ENCODE measurements at places on chromosomes 16 and 17.
A peak's percentile ranks its signal among the peaks of the same experiment; 100 is the strongest.

- DNase-seq, result no peak
Measured at GRCh38 chr16:87174061-87174460, 143.1 kb downstream of the C16orf95 start.

DNA sequence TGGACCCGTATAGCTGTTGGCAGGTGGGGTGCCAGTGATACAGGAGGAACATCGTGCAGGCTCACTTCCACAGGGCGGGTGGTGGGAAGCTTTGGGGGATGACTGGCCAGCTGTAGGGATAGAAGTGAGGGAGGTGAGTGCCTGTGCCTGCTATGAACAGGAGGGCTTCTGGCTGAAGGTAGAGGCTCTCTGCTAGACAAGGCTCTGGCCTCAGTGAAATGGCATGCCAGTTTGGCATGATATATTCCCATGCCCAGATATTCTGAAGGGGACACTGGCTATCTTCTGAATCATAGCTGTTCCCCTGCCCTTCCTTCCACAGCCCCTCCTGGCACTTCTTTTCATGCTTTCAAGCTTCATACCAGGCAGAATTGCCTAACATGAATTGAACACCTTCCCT lies 19.1 kb downstream of the PHAF1 start:
- DNase-seq, result no peak

DNA sequence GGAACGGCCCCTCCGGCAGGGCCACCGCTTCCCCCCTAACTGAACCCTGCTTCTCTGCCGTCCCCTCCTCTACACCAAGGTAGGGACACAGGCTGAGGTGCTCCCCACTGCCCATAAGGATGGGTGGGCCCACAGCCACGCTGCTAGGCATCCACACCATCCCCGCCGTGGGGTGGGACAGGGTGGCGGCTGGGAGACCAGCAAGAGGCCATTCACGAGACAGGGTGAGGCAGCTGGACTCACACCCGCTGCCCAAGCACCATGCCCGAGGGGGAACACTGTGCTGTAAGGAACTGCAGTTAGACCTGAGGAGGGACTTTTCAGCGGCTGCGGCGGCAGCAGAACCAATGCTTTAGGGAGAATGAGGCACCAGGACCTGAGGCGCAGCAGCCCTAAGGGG lies 47.5 kb upstream of the RRN3 start:
- DNase-seq, result no peak

DNA sequence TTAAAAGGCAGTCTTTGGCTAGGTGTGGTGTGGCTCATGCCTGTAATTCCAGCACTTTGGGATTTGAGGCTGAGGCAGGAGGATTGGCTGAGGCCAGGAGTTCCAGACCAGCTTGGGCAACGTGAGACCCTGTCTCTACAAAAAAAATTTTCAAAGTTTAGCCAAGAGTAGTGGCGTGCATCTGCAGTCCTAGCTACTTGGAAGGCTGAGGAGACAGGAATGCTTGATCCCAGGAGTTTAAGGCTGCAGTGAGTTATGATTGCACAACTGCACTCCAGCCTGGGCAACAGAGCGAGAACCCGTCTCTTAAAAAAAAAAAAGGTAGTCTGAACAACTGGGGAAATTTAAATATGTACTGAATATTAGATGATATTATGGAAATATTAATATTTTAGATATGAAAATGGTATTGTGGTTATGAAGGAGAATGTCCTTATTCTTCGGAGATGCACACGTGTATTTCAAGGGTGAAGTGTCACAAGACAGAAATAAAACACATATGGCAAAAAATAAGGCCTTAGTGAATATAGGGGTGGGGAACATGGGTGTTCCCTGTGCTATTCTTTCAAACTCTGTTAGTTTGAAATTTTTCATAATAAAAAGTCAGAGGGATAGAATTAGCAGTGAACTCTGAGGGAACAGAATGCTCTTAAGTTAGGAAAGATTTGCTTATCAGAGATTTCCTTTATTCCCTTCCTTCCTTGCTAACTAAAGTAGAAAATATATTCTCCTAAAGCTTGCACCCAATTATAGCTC lies 144.7 kb downstream of the CDK5R1 start:
- DNase-seq, result no peak

DNA sequence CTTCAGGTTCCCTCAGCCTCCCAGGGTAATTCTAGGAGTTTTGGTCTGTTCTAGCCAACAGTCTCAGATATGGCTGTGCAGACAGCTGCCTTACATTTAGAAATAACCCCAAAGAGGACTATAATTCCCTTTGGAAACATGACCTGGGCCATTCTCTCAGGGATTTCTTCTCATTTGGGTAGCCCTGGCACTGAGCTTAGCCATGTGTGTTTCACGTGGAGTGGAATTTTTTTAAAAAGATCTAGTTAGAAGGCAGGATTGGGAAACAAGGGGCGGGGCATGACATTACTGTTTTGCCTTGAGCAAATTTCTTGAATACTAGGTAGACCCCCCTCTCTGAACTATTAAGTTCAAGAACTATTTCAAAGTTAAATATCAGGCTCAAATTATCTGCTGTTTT lies 29.6 kb upstream of the MRC2 start:
- peak; percentile 51 for DNase-seq

GRCh38 chr17:73582821-73583220 lies 61.4 kb downstream of the SDK2 start:
- no peak for DNase-seq

GRCh38 chr16:71895679-71896365 lies 491 bp downstream of the IST1 start:
- DNase-seq, result no peak

DNA sequence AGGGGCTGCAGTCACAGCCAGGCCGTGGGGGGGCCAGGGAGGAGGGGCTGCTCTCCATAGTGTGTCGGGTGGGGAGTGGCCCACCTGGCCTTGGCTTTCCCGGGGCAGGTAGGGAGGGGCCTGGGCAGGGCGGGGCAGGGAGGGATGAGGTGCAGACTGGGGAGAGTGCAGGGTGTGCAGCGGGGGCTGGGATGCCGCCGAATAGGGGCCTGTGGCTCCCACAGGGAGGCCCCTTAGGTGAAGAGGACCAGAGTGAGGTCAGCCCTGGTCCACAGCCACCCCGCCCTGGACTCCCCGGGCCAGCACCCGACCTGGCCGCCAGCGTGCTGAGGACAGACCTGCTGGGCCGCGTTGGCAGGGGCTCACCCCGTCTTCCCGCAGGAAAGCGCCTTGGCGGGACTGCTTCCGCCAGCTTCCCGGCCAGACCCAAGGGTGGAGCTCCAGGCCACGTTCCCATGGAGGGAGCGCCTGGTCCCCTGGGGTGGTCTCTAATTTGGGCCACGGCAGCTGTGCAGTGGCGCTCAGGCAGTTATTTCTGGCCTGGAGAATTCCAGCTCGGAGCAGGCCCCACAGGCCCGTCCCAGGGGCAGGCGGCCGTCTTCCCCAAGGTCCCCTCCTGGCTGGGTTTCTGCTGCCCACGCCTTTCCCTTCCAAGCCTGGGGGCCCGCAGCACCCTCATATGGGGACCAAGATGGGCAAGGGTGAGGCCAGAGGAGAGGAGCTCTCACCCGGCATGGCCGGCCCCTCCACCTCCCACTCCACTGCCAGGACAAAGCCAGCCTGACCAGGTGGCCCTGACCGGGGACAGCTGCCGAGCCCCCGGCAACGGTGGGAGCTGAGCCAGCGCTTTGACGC lies 27.9 kb downstream of the CACNA1H start:
- peak; percentile 55 for DNase-seq

- peak; percentile 44 for DNase-seq
Measured at GRCh38 chr16:85522842-85523601, 90.1 kb upstream of the GSE1 start.

GRCh38 chr16:31196324-31197088 lies 6.1 kb downstream of the PYCARD start:
- no peak for DNase-seq

DNA sequence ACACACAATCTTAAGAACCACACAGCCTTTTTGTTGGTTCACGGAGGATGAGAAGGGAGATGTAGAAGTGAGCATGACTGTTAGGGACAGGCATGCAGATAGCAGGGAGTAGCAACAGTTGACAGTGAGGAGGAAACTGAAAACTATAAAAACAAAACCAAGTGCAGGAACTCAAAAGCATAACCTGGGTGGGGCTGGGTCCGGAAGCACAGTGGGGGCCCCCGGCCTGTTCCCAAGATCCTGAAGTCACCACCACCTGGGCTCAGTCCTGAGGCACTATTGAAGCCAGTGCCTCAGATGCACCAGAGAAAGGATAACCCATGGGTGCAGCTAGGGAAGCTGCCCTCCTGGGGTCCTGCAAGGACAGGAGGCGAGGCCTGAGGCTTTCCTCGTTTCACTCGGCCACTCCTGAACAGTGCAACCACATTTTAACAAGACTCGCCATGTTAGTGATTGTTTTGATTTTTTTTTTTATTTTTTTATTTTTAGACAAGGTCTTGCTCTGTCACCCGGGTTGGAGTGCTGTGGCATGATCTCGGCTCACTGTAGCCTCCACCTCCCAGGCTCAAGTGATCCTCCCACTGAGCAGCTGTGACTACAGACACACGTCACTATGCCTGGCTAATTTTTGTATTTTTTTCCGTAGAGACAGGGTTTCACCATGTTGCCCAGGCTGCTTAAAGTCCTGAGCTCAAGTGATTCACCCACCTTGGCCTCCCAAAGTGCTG lies 27.7 kb upstream of the CBX4 start:
- DNase-seq, result no peak

DNA sequence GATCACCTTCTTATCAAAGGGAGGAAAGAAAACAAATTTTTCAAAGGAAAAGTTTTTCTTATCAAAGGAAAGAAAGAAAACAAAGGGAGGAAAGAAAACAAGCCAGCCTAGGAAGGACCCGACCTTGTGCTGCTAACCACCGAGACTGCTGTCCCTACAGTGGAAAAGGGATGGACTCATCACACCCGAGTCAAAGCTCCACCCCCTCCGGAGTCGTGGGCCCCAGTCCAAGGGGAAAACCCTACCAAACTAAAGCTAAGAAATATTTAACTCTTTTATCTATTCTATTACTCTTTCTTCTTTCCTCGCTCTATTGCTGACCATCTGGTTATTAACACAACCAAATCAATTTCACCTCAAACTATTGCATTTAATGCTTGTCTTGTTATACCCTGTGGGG lies 6.1 kb upstream of the ENDOV start:
- DNase-seq, result no peak

GRCh38 chr16:76277460-76278030 lies 344 bp downstream of the CNTNAP4 start:
- DNase-seq, result no peak

DNA sequence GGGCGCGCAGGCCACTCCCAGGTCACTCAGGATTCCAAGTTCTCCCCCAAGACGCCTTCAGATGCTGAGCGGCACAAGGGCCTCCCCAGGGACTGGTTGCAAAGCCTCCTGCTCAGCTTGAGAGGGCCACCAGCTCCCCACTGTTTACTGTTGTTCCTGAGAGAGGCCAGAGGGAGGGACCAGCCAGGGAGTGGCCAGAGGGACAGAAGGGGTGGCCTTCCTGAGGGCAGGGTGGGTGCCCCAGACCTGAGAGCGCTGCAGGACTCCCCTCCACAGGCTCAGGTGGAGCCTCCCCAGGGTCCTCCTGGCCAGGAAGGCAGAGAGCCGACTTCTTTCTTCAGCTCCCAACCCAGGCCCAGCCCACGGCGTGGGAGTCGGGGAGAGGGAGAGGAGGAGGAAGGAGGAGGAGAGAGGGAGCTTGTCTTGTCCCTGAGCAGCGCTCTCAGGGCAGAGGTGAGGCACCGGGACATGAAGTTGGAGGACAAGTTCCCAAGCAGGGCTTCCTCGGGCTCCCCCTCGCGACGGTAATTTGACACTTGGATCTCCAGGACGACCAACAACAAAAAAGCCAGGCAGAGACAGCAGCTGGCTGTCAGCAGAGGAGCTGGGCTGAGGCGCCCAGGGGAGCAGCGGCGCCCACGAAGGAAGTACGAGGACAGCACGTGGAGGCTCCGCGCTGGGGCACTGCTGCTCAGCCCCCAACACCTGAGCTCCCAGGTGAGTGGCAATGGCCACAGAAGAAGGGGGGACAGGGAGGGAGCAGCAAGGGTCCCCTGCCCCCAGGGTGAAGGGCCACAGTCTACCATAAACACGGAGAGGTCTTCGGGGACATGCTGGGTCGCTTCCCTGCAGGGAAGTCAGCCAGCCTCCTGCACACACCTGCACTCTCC lies 497 bp downstream of the SMIM5 start:
- peak; percentile 92 for DNase-seq

GRCh38 chr16:54366943-54367342 lies 80.4 kb upstream of the IRX3 start:
- DNase-seq, result no peak

GRCh38 chr17:68734931-68735330 lies 133.8 kb upstream of the FAM20A start:
- DNase-seq, result no peak

GRCh38 chr17:59331929-59332748 lies 684 bp downstream of the YPEL2 start:
- DNase-seq, result peak; percentile 45

DNA sequence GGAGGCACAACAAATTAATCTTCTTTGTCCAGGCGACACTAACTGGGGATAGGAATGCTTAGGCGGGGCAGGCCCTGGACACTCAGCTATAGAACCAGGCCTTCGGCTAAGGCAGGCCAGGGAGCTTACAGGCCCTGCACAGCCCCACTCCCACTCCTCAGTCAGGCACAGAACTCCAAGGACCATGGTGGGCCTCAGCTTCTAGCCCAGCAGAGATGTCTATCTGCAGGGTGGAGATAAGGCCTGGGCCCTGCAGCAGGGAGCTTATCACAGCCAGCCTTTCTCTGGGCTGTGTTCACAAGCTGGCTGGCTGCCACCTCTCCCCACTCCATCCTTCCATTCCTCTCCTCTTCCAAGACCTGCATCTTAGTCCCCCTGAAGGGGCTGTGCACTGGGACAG lies 68.1 kb downstream of the TMEM132E start:
- no peak for DNase-seq

GRCh38 chr16:9012848-9013507 lies 49.3 kb upstream of the USP7 start:
- DNase-seq, result no peak

DNA sequence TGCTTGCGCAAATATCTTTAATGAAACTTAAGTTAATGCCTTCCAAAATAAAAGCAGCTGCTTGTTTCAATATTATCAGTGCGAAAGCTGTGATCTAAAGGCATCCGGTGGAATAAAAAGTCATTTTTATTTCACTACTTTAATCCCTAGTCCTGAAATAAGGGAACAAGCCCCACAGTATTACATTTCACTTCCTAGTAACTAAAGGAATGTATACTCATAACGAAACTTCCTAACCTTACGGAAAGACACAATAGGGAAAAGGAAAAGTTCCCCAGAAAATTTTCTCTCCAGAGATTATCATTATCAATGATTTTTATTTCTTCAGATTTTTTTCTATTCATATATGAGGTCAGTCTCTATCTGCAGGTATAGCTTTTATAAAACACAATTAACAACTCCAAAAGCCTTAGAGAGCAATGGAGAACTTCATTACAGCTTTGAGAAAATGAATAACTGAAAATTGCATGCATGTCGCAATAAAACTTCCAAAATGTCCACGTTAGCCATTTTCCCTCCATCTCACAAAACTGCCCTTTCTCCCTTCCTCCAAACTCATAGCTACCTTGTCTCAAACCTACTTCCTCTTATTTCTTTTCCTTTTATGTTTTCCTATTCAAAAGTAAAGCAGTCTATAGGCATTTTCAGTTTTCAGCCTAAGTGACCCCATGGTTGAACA lies 154.3 kb upstream of the MED13 start:
- no peak for DNase-seq

- DNase-seq, result peak; percentile 82
Measured at GRCh38 chr17:40069751-40070708, 7.3 kb downstream of the THRA start.

GRCh38 chr16:30527635-30528178 lies 1.3 kb upstream of the ZNF768 start:
- DNase-seq, result no peak

Measured in uterus (tissue), 4 donors.